ENCODE measurements at places on chromosomes 2 and 18. TPM values are rescaled to one million over a fixed set of nuclear protein-coding genes. Genes with fewer than 3 reads are reported as not detected.

Gene HOXD8
- total RNA-seq, result not detected

Gene RIF1
- 50.4 TPM for total RNA-seq

Gene LOXHD1
- 0.07 TPM for total RNA-seq

Gene ALPP
- total RNA-seq, result not detected

Gene IL1RN
- 18.5 TPM for total RNA-seq

Gene BMP10
- total RNA-seq, result not detected

Gene ACKR3
- total RNA-seq, result 1.0 TPM

Gene SCYGR8
- not detected for total RNA-seq

Gene RAB11FIP5
- 9.8 TPM for total RNA-seq

Gene TRIB2
- total RNA-seq, result 2.4 TPM

Gene BOLL
- total RNA-seq, result not detected

Gene RAB6C
- 0.14 TPM for total RNA-seq

Gene GULP1
- total RNA-seq, result not detected

Gene TBC1D8
- total RNA-seq, result 5.2 TPM

Gene TMEM17
- total RNA-seq, result 0.70 TPM

Gene AMER3
- total RNA-seq, result not detected

Gene LMAN1
- 95.7 TPM for total RNA-seq

Gene TRIM54
- total RNA-seq, result not detected

Gene NT5DC4
- total RNA-seq, result 1.2 TPM

Data from activated T-cell treated with anti-CD3 and anti-CD28 coated beads, Interleukin-2, amount 50 U/mL, for 72 hours (primary cell).